T-helper 2 cell treated with Interferon-gamma antibody and Interleukin-4, amounts not matched to agents 5 μg/mL and 100 μg/mL, for 36 hours (primary cell): ENCODE measurements at places on chromosomes 2 and 18.

DNA sequence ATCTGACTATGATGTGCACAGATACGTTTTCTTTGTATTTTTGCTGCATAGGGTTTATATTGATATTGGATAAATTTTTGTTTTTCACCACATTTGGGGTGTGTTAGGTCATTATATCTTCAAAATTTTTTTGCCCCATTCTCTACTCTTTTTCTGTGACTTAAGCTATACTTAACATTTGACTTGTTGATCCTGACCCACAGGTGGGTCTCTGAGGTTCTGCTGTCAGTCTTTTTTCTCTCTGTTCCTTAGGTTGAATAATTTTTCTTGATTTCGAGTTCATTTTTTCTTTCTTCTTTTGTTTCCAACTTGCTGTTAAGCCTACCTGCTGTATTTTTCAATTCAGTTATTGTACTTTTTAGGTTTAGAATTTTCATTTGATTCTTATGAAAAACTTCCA lies 12.1 kb downstream of the RAB3GAP1 start:
- peaks cover 1% of the 10 kb centered on the region for H3K4me1 ChIP-seq
- H3K27me3 ChIP-seq = no peaks in the 10 kb centered on the region
- peaks cover 69% of the 10 kb centered on the region for H3K36me3 ChIP-seq

- no peaks in the 10 kb centered on the region for H3K36me3 ChIP-seq
- H3K27me3 ChIP-seq = no peaks in the 10 kb centered on the region
- H3K27ac ChIP-seq = no peak overlapping the region
- H3K4me3 ChIP-seq = no peak overlapping the region
- no peaks in the 10 kb centered on the region for H3K4me1 ChIP-seq
Measured at GRCh38 chr18:64712035-64712434, 563.1 kb upstream of the LINC00305 start.

DNA sequence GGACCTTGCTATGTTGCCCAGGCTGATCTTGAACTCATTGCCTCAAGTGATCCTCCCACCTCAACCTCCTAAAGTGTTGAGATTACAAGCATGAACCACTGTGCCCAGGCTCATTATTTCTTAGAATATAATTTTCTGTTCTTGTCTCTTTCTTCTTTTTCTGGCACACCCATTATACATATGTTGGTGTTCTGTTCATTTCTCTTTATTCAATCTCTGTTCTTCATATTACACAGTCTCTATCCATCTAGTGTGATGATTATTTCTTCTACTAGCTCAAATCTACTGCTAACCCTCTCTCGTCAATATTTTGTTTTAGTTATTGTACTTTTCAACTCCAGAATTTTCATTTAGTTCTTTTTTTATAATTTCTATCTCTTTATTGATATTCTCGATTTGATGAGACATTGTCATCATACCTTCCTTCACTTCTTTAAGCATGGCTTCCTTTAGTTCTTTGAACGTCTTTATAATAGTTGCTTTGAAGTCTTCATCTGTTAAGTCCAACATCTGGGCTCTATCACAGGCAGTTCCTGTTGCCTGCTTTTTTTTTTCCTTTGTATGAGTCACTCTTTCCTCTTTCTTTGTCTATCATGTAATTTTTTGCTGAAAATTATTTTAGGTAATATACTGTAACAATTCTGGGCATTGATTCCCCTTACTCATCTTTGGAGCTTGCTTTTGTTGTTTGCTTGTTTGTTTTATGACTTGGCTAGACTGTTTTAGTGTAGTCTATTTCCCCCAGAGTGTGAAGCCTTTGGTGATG lies 196.4 kb upstream of the NABP1 start:
- no peaks in the 10 kb centered on the region for H3K36me3 ChIP-seq
- no peak overlapping the region for H3K27ac ChIP-seq
- no peak for DNase-seq
- H3K4me1 ChIP-seq = no peaks in the 10 kb centered on the region
- H3K27me3 ChIP-seq = no peaks in the 10 kb centered on the region

DNA sequence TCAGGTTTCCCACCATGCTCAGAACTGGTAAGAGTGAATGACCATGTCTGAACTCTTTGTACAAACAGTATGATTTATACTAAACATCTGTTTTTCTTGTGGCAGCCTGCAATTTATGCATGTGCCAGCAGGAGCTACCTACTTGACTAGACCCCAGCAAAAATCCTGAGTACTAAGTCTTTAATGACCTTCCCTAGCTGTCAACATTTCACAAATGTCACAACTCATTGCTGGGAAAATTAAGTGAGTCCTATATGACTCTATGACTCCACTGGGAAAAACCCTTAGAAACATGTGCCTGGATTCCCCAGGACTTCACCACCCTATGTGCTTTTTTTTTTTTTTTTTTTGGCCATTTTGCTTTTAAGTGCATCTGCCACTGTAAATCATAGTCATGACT lies 1225.8 kb downstream of the SUCLG1 start:
- no peaks in the 10 kb centered on the region for H3K27me3 ChIP-seq
- no peaks in the 10 kb centered on the region for H3K4me1 ChIP-seq
- H3K36me3 ChIP-seq = no peaks in the 10 kb centered on the region

GRCh38 chr2:69773206-69773605 lies 31.3 kb downstream of the ANXA4 start:
- DNase-seq = peak; percentile 40
- peaks cover 53% of the 10 kb centered on the region for H3K4me1 ChIP-seq
- peaks cover 31% of the 10 kb centered on the region for H3K36me3 ChIP-seq
- peak overlapping the region; percentile 16 for H3K4me3 ChIP-seq

DNA sequence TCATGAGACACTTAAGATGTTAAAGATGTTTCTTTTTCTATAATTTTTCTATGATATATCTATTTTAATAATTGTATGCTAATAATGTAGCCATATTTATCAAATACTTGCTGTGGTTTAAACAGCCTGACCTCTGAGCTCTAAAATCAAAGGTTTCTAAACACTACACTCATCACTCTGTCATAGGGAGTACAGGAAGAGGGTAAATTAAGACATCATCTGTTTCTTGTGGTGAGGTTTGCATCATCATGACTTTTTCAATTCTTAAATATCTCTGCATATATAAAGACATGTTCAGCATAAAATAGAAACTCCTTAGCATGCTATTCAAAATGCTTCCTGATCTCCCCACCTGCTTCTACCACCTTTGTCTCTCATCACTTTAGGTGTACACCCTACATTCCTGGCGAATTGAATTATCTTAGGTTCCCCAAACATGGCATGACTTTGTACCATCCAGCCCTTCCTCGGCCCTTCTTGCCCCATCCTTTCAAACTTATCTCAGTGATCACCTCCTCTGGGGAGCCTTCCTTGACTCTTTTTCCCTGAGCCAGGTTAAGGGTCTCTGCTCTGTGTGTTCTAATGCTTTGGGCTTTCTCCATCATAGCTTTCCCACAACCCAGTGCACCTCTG lies 105.3 kb upstream of the TTN start:
- no peaks in the 10 kb centered on the region for H3K27me3 ChIP-seq
- peaks cover 11% of the 10 kb centered on the region for H3K4me1 ChIP-seq
- H3K27ac ChIP-seq = no peak overlapping the region
- no peak for DNase-seq

DNA sequence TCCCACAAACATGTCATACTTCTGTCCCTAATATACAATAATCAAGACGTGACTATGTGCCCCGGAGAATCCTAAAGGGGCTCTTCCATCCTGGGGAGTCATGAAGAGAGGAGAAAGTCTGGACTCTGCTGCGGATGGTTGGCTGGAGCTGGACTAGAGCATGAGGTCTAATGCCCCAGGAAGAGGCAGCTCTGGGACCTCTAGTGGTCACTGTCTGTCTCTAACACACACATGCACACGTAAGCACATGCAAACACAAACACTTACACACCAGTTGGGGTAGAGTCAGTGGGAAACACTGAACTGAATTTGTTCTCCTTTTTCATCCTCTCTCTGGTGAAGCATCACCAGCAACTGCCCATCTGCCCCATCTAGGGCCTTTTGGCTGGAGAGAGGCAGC lies 271.6 kb downstream of the TDRD15 start:
- DNase-seq = no peak
- H3K4me3 ChIP-seq = no peak overlapping the region
- no peaks in the 10 kb centered on the region for H3K36me3 ChIP-seq
- H3K4me1 ChIP-seq = no peaks in the 10 kb centered on the region
